ENCODE measurements at places on chromosomes 1 and 21.

GRCh38 chr1:74010206-74010605, 187.8 kb downstream of the LRRIQ3 start:
- DNase-seq = no peak

GRCh38 chr1:19384772-19385187, 72.7 kb downstream of the SLC66A1 start:
- no peak for DNase-seq

DNA sequence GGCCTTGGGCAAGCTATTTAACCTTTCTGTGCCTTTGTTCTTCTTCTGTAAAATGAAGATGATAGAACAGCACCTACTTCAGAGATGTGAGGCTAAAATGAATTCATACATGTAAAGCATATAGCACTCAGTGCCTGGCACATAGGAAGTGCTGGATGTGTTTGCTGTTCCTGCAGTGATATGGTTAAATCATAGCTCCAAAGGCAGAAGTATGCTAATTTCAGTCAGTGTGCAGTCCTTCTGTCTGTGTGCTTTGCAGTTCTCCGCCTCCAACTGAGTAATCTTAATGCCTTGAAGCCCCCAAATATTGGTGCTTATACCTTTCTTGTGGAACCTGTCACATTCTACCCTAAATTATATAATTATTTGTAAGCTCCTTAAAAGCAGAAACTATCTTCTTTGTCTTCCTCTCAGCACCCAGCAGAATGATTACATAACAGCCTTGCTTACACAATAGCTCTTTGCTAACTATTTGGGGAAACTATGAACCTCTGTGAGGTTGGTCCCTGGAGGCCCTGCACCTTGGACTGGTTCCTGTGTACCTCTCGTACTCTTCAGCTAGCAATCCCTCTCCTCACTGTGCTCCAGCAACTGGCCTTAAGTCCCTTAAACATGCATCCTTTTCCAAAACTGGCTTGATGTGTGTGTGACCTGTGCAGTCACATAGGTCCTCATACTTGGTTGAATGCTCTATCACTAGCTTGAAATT, 57.0 kb upstream of the CACYBP start:
- DNase-seq = no peak

GRCh38 chr1:210709701-210710100, 381.0 kb downstream of the HHAT start:
- no peak for DNase-seq

GRCh38 chr1:65063025-65063424, 85.0 kb upstream of the AK4 start:
- DNase-seq = no peak

DNA sequence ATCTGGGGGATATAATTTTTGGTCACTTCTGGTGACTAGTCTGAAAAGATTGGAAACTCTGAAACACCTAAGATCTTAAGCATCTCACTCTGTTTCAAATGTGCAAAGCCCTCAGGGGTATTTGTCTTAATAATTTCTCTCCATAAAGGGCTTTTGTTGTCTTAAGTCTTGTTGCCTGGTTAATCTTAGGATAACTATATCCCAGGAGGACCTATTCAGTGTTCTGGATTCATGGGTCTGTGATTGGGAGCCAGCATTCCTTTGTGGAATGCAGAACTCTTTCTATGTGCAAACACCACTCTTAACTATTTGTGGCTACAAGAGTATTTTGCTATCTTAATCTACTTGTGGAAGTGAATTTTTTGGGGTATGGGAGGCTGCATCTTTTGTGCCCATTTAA, 1573.0 kb upstream of the PRMT6 start:
- peak; percentile 31 for DNase-seq

DNA sequence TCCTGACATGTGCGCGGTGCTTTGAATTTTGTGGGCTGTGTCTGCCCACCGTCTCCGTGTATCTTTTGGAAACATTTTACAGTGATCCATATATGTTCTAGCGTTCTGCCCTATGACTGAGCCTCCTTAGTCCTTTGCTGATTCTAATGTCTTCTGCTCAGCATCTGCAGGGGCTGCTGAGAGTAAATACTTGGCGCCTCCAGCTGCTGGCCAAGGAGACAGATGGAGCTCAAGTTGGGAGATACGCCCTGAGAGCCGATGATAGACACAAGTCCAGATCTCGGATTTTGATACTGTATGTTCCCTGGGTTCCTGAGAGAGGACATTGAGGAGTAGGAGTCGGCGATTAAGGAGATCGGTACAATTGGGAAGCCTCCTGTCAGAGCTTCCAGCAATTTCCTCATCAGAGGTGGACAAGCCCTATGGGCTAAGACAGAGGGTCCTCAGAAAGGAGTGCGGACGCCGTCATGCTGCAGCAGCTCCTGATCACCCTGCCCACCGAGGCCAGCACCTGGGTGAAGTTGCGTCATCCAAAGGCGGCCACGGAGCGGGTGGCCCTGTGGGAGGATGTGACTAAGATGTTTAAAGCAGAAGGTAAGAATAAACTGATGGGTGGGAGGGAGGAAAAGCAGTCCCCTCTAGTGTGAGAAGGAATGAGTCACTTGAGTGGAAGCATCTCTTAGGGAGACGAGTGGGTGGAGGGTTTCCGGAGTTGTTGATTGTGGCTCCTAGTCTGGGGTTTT, 390 bp downstream of the ZFP69B start:
- DNase-seq = no peak

DNA sequence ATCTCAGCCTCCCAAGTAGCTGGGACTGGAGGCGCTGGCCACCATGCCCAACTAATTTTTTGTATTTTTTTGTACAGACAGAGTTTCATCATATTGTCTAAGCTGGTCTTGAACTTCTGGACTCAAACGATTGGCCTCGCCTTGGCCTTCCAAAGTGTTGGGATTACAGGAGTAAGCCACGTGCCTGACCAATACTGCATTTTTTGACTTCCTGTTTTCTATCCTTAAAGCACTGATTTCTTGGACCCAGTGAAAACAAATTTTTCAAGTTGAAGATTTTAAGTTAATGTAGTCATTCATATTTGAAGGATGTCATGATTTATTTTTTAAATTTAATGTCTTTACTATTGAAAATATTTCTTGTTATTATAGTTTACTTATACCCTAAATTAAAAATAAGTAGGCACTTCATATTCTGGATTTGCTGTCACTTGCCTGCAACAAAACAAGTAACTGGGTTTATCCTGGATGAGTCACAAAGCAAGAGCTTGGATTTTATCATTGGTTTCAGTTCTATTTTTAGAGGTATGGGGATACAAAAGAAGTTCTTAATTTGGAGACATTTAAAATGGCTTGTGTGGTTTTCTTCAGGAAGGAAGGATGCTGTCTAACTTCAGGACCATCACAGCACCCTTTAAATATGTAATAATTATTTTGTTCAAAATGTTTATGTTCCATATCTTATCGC, 2.2 kb upstream of the VPS45 start:
- DNase-seq = no peak

DNA sequence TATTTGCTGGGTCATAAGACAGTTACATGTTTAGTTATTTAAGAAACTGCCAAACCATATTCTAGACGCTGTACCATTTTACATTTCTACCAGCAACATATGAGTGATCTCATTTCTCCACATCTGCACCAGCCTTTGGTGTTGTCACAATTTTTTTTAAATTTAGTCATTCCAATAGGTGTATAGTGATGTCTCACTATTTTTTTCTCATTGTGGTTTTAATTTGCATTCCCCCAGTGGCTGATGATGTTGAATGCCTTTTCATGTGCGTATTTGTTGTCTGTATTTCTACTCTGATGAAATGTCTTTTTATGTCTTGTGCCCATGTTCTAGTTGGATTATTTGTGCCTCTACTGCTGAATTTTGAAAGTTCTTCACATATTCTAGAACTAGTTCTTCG, 38.4 kb downstream of the NFASC start:
- no peak for DNase-seq

- no peak for DNase-seq
Observed at GRCh38 chr1:82240571-82240970, 439.8 kb downstream of the ADGRL2 start.

DNA sequence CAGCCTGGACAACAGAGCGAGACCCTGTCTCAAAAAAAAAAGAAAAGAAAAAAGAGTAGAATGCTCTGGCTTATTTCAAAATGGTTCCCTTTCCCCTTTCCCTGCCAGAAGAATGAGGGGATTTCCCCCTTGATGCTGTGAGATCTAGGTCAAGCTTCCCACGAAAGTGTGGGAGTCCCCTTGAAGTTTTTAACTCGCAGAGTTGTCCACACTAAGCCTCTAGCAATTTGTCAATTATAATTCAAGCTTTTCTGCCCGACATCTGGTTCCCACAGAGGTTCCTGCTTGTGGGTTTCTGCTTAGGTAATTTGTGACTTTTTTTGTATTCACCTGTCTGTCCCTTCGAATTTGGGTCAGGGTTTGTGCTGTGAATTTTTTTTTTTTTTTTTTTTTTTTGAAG, 62.8 kb downstream of the ZFYVE9 start:
- DNase-seq = no peak

DNA sequence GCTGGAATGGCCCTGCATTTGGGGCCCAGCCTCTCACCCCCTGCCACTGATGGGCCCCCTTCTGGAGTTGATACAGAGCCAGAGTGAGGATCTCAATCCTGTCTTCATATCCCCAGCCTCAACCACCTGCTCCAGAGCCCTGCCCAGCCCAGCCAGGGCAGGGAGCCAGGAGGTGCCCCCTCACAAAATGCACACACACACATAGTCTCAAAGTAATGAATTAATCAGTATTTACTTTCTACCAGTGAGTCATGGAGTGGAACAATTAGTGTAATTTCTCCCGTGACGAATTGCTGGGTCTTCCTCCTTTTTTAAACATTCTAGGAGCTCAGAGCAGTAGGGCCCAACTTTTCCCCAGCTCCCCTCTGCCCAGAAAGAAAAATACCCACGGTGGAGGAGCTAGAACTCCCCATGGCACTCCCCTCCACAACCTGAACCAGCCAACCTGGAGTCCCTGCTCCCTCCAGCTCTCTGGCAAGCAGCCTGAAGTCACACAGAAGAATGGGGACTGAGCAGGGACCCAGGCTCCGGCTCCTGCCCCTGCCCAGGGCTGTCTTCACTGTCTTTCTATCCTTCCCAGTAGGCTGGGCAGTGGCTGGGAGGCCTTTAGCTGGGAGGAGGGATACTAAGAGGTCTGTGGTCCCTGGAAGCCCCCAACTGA, 29.3 kb downstream of the SDC3 start:
- DNase-seq = no peak

- DNase-seq = no peak
Observed at GRCh38 chr1:113931451-113931851, 2.3 kb downstream of the HIPK1 start.

- DNase-seq = no peak
Observed at GRCh38 chr1:119394085-119394484, 20.9 kb upstream of the HSD3B2 start.

- no peak for DNase-seq
Observed at GRCh38 chr1:182315167-182315556, 76.4 kb downstream of the GLUL start.

DNA sequence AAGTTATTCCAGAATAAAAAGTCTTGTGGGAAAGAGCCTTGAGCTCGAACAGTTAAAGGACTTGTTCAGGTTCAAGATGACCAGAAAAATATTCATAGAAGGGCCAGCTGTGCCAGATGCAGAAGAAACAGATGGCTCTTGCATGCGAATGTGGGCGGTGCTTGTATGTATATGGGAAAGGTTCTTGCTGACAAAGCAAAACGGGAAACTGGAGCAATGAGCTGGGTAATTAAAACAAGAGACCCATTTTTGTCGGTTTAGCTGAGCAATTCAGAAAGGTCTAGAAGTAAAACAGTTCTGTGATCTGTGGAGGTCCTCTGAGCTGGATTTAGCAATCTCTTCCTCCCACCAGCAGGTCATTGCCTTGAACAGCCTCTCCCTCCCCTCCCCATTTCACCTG, 107.2 kb upstream of the MARK1 start:
- DNase-seq = no peak

GRCh38 chr1:167330601-167331293, 110.1 kb downstream of the POU2F1 start:
- DNase-seq = no peak

GRCh38 chr1:36594023-36594422, 111.3 kb upstream of the CSF3R start:
- DNase-seq = no peak

- DNase-seq = no peak
Observed at GRCh38 chr1:7885513-7886404, 32.9 kb upstream of the UTS2 start.

- no peak for DNase-seq
Observed at GRCh38 chr1:245158913-245159312, 4.1 kb downstream of the KIF26B start.

All from AG04449 (cell line).